ENCODE measurements at places on chromosomes 11 and 22. TPM values are rescaled to one million over a fixed set of nuclear protein-coding genes. Genes with fewer than 3 reads are reported as not detected.

The TBX10 gene
- not detected for total RNA-seq

The BLID gene
- not detected for total RNA-seq

DNA sequence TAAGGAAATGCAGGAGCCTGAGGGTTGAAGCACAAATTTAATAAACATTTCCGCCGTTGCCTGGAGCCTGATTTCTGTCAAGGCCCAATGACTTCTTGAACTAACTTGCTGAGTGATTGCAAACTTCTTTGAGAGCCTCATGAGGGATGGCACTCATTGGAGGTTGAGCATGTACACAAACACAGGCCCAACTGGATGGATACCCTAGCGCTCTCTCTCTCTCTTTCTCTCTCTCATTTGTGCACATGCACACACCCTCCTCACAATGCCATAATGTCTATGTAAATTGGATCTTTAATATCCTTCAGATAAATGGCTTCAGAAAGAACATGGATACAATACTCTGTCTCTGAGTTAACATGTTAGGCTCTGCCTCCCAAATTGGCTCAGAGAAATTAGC, 597.7 kb upstream of the CADM1 start:
- H3K4me1 ChIP-seq, result no peaks in the 10 kb centered on the region
- H3K27ac ChIP-seq, result no peak overlapping the region
- DNase-seq, result no peak
- no peaks in the 10 kb centered on the region for H3K36me3 ChIP-seq
- H3K27me3 ChIP-seq, result no peaks in the 10 kb centered on the region

The MMP8 gene
- not detected for total RNA-seq

- H3K36me3 ChIP-seq, result no peaks in the 10 kb centered on the region
- no peak overlapping the region for H3K27ac ChIP-seq
- H3K27me3 ChIP-seq, result no peaks in the 10 kb centered on the region
- no peak overlapping the region for H3K4me3 ChIP-seq
- no peak for DNase-seq
- no peaks in the 10 kb centered on the region for H3K4me1 ChIP-seq
These were observed 1462.3 kb downstream of the BRD1 start for GRCh38 chr22:48365386-48365785.

The ZNF214 gene
- total RNA-seq, result not detected

The IL18 gene
- not detected for total RNA-seq

The GP1BB gene
- total RNA-seq, result not detected

The KCNK4 gene
- 0.23 TPM for total RNA-seq

The TRIM48 gene
- total RNA-seq, result not detected

- no peak overlapping the region for H3K4me3 ChIP-seq
- peak; percentile 26 for DNase-seq
- H3K4me1 ChIP-seq, result peaks cover 13% of the 10 kb centered on the region
These were observed 20.3 kb downstream of the SBF2 start for GRCh38 chr11:10273738-10274137.

GRCh38 chr22:34800260-34800980, 265.5 kb upstream of the ISX start:
- H3K27ac ChIP-seq, result no peak overlapping the region
- no peaks in the 10 kb centered on the region for H3K4me1 ChIP-seq
- H3K36me3 ChIP-seq, result no peaks in the 10 kb centered on the region
- H3K4me3 ChIP-seq, result no peak overlapping the region
- DNase-seq, result no peak
- H3K27me3 ChIP-seq, result peaks cover 5% of the 10 kb centered on the region

The MUC2 gene
- total RNA-seq, result not detected

DNA sequence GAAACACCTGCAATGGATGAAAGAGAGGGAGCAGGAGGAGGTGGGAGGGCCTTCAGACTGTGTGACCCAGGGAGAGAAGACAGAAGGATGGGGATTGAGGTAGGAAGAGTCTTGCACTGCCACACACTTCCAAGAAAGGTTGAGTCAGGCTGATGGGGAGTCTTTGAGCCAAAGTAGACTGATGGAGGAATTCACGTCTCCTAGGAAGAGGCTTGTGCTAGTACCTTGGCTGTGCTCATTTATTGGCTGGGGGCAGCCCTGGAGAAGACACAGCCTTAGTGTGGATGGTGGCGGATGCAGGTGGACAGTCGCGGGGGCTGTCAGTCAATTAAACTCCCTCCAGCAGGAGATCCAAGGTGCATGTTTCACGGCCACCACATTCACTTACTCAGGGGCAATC, 16.2 kb upstream of the ACCSL start:
- H3K27me3 ChIP-seq, result peaks cover 14% of the 10 kb centered on the region
- H3K4me3 ChIP-seq, result no peak overlapping the region
- H3K4me1 ChIP-seq, result no peaks in the 10 kb centered on the region
- no peak for DNase-seq

The ABTB2 gene
- 2.4 TPM for total RNA-seq

GRCh38 chr11:72838691-72839305, 24.6 kb downstream of the ATG16L2 start:
- no peak overlapping the region for H3K4me3 ChIP-seq
- H3K4me1 ChIP-seq, result peaks cover 7% of the 10 kb centered on the region
- DNase-seq, result no peak

The OR5L1 gene
- not detected for total RNA-seq

- no peak overlapping the region for H3K27ac ChIP-seq
- no peaks in the 10 kb centered on the region for H3K27me3 ChIP-seq
- no peak for DNase-seq
- no peak overlapping the region for H3K4me3 ChIP-seq
- H3K36me3 ChIP-seq, result peaks cover 2% of the 10 kb centered on the region
- peaks cover 18% of the 10 kb centered on the region for H3K4me1 ChIP-seq
These were observed 2.8 kb downstream of the KRTAP5-6 start for GRCh38 chr11:1699771-1700170.

DNA sequence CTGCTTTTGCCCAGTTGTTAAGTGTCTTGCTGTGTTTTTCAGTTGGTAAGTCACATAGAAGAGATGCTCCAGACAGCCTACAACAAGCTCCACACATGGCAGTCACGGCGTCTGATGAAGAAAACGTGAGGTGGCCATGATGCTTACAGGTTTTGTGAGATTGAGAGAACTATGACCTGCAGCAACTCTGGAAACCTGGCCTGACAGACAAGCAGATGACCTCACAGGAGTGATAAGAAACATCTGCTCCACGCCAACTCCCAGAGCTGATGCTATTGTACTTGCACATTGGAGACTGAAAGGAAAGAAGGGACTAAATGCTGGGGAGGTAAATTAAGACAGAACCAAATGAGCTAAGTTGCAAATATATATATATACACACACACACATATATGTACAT, 28.6 kb upstream of the LDHA start:
- peaks cover 33% of the 10 kb centered on the region for H3K36me3 ChIP-seq
- no peaks in the 10 kb centered on the region for H3K27me3 ChIP-seq
- no peak overlapping the region for H3K4me3 ChIP-seq
- peak overlapping the region; percentile 66 for H3K27ac ChIP-seq
- DNase-seq, result no peak
- peaks cover 2% of the 10 kb centered on the region for H3K4me1 ChIP-seq

DNA sequence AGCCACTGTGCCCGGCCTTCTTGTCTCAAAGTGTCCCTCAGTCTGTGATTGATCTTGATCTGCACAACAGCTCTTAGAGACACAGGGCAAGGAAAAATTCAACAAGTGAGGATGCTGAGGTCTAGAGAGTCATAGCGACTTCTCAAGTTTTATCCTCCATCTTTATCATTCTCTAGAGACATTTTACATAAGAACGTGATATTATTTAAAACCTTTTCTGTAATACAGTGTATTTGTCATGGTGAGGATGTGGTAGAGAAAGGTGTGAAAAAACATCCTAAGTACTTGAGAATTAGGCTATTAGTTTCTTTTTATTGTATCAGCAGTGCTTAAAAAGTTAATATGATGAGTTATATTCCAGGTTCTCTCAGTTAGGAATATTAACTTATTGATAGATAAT, 50.2 kb downstream of the EMSY start:
- H3K4me1 ChIP-seq, result peaks cover 14% of the 10 kb centered on the region
- no peak for DNase-seq
- no peak overlapping the region for H3K27ac ChIP-seq
- H3K4me3 ChIP-seq, result no peak overlapping the region
- H3K27me3 ChIP-seq, result no peaks in the 10 kb centered on the region
- H3K36me3 ChIP-seq, result peaks cover 23% of the 10 kb centered on the region

The CHRM1 gene
- total RNA-seq, result not detected

The NRIP3 gene
- total RNA-seq, result 2.2 TPM

GRCh38 chr22:30717331-30717921, 22.8 kb downstream of the OSBP2 start:
- H3K27ac ChIP-seq, result no peak overlapping the region
- no peak for DNase-seq
- no peak overlapping the region for H3K4me3 ChIP-seq

- H3K36me3 ChIP-seq, result peaks cover 18% of the 10 kb centered on the region
- H3K4me1 ChIP-seq, result no peaks in the 10 kb centered on the region
- no peaks in the 10 kb centered on the region for H3K27me3 ChIP-seq
- DNase-seq, result no peak
- no peak overlapping the region for H3K4me3 ChIP-seq
- H3K27ac ChIP-seq, result no peak overlapping the region
These were observed 20.2 kb upstream of the RASL10A start for GRCh38 chr22:29335656-29336055.

DNA sequence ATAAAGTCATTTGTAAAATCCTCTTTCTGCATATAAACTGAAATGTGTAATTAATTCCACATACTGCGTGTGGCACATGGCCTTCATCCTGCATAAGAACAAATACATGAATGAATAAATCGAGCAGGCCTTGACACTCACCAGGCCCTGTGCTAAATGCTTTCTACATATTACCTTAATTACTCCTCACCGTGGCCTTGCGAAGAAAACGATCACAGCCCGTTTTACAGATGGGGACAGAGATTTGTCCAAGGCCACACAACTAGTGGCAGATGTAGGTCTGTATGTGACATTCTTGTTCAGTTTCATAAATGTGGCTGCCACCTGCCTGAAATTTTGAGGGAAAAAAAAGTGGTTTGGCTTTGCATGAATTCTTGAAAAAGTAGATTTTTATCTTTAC, 5.8 kb upstream of the CCND1 start:
- H3K4me3 ChIP-seq, result no peak overlapping the region
- H3K36me3 ChIP-seq, result no peaks in the 10 kb centered on the region
- no peak for DNase-seq
- H3K27me3 ChIP-seq, result peaks cover 46% of the 10 kb centered on the region
- peaks cover 15% of the 10 kb centered on the region for H3K4me1 ChIP-seq
- no peak overlapping the region for H3K27ac ChIP-seq

- H3K27me3 ChIP-seq, result no peaks in the 10 kb centered on the region
- no peaks in the 10 kb centered on the region for H3K4me1 ChIP-seq
- H3K4me3 ChIP-seq, result no peak overlapping the region
- no peak for DNase-seq
- no peak overlapping the region for H3K27ac ChIP-seq
- no peaks in the 10 kb centered on the region for H3K36me3 ChIP-seq
These were observed 14.3 kb upstream of the ANKK1 start for GRCh38 chr11:113373306-113373705.

DNA sequence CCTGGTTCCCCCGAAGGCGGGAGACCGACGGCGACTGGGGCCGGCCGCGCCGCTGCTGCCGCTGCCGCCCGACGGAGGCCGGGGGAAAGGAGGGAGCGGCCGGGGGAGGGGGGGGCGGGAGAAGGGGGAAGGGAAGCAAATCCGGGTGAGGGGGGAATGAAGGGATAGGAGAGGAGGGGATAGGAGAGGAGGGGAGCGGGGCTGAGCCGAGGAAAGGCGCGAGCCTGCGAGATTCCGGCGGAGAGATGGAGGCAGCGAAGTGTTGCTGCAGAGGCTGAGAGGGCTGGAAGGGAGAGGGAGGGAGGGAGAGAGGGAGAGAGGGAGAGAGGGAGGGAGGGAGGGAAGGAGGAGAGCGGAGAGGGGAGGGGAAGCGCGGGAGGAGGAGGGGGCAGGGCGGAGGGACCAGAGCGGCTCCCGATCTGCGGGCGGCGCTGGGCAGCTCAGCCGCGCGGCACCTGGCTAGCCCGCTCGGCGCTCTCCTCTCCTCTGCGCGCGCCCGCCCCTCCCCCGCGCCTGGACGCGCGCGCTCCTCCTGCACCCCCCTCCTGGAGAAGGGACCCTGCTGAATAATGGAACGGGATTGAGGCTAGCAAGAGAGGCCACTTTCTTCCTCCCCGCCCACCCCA, 52.3 kb downstream of the SLC22A12 start:
- no peak for DNase-seq
- H3K4me3 ChIP-seq, result no peak overlapping the region
- no peak overlapping the region for H3K27ac ChIP-seq
- peaks cover 26% of the 10 kb centered on the region for H3K27me3 ChIP-seq

GRCh38 chr11:74256378-74257133, 54.9 kb downstream of the P4HA3 start:
- peaks cover 3% of the 10 kb centered on the region for H3K4me1 ChIP-seq
- no peak overlapping the region for H3K4me3 ChIP-seq
- H3K36me3 ChIP-seq, result peaks cover 12% of the 10 kb centered on the region

The SLC29A2 gene
- total RNA-seq, result 12.2 TPM
